SJSA1 (cell line): ENCODE measurements at places on chromosomes 5 and 9.
A peak's percentile ranks its signal among the peaks of the same experiment; 100 is the strongest.

GRCh38 chr5:178323961-178324360 lies 91.4 kb upstream of the PHYKPL start:
- no peak for DNase-seq

- no peak for DNase-seq
Measured at GRCh38 chr9:133835262-133835901, 97.2 kb upstream of the SARDH start.

GRCh38 chr5:62354028-62354874 lies 48.2 kb downstream of the KIF2A start:
- no peak for DNase-seq

GRCh38 chr5:177295924-177296323 lies 7.6 kb downstream of the RAB24 start:
- no peak for DNase-seq

- no peak for DNase-seq
Measured at GRCh38 chr9:112789473-112789872, 38.9 kb downstream of the SNX30 start.

DNA sequence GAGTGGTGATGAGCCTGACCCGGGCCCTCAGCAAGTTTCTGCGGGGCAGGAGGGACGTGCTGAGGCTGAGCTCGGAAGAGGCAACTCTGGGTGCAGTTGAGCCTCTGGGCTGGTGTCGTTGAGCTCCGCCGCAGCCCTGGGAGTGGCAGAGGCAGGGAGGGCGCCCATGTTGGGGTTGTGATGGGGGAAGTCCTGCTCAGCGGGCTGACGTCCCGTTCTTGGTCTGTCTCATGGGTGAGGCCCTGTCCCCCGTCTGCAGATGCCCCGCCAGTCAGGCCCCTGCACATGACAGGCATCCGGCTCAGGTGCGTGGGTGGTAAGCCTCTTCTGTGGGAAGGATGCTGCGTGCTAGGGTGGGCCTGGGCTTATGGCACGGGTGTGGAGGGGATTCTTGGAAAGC lies 64.3 kb downstream of the RXRA start:
- DNase-seq, result no peak

DNA sequence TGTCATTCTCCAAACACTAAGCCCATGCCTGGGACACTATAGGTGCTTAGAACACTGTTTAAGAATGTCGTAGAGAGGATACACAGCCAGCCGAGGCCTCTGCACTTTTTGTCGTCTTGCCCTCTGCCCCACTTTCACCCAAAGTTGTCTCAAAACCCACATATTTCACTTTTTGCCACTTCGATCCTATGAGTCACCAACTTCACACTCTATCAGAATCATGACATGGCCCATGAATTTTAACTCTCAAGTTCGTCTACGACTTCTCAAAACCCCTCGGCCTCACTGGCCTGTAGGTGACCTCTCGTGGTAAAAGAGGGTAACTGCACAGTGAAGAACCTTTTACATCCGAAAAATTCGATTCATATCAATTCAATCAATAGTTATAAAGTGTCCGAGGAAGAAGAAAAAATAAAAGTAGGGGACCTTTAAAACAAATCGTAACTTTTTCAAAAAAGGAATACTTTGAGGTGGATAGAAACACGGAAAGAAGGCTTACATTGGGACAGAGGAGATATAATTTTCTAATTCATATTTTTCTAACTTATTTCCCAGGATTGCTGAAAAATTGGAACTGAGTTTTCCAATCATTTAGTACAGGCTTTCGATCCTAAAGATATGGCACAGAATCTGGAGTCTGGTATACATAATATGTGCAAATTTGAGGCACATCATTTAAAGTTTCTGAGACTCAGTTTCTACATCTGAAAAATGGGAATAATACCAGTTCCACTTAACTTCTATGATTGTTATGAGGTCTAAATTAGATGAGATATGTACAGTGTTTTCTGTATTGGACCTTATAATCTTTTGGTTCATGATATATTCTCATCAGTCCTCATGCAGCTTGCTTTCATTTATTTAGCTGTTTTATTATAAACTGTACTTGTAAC lies 122.6 kb downstream of the APBA1 start:
- DNase-seq, result no peak

GRCh38 chr5:144433893-144434292 lies 263.2 kb downstream of the KCTD16 start:
- no peak for DNase-seq

DNA sequence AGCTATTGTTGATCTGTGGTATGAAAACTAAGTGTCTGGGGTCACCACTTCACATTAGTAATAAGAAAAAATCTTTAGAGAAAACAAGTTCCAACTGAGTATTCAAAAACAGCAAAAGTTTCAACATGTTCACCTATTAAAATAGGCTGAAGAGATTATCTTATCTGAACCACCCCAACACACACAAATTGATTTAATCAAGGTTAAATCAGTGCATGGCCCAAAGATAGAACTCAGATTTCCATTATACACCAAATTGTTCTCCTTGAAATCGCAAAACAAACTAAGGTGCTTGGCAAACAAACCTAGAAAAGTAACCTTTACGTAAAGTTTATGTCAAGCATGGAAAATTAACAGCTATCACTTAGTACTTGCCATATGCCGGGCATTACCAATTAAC lies 61.1 kb downstream of the TMEM161B start:
- no peak for DNase-seq

DNA sequence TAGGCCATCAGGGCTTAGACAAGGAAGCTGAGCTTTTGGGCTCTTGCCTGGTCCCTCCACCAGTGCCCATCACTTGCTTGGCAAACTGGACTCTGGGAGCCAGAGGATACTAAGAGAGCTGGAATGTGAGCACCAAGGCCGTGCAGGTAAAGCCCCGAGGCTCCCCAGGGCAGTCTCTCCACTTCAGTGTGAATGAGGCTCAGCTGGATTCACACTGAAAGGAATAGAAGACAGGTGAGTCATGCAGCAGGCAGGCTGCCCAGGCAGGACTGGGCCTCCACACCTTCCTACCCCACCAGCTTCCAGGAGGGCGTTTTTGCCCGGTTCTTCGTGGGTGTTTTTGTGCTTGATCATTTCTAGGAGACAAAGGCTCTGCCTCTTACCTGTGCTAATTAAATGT lies 7.3 kb upstream of the CTSV start:
- DNase-seq, result no peak

GRCh38 chr5:10627160-10627701 lies 63.4 kb downstream of the ANKRD33B start:
- no peak for DNase-seq

GRCh38 chr5:72108202-72109061 lies 1.2 kb downstream of the MAP1B start:
- DNase-seq, result peak; percentile 76

GRCh38 chr9:22354699-22355384 lies 91.8 kb upstream of the DMRTA1 start:
- DNase-seq, result no peak

GRCh38 chr9:127844821-127845359 lies 9.6 kb downstream of the ENG start:
- no peak for DNase-seq

GRCh38 chr5:151580858-151581257 lies 10.3 kb downstream of the FAT2 start:
- no peak for DNase-seq

DNA sequence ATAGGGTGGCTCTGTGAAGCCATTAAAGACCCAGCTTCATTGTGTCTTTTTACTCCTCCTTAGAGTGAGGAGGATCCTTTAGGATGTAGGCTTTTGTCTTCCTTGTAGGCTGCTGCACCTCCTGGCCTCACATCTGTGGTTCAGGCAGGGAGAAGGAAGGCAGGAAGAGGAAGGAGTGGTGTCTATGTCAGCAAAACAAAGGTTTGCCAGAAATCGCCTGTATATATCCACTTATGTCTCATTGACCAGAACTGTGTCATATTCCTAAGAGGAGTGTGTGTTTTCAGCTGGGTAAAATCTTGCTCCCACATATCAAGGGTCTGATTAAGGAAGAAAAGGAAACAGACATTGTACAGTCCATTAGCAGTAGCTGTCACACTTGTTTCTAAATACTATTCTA lies 213.8 kb downstream of the ARHGAP26 start:
- DNase-seq, result no peak

- no peak for DNase-seq
Measured at GRCh38 chr9:98665501-98665900, 43.2 kb downstream of the GABBR2 start.

- DNase-seq, result peak; percentile 30
Measured at GRCh38 chr9:91178281-91179236, 183.2 kb downstream of the AUH start.

DNA sequence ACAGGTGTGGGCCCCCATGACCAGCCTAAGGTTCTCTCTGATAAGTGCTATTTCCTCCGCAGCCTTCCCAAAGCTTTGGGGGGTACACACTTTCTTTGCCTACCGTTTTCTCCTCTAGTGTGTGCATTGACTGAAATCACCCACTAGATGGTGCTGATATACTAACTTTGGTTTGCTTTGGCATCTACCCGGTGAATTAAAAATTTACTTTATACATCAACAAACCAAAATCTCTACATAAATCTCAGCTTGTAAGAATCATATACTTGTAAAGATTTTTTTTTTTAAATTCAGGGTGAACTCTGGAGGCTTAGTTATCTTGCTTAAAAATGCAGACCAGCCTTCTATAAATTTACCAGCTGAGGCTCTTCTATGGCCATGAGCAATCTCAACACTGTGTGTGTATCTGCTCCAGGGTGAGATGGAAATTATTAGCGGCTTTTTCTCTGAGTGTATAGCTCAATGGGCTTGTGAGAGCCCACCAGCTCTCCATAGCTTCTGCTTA lies 475.7 kb upstream of the TNC start:
- DNase-seq, result no peak

GRCh38 chr5:15320871-15321270 lies 179.1 kb upstream of the FBXL7 start:
- DNase-seq, result no peak

GRCh38 chr5:178590141-178590923 lies at the start of gene COL23A1:
Gene COL23A1 (minus strand): TSS chr5:178590393.
- no peak for DNase-seq

DNA sequence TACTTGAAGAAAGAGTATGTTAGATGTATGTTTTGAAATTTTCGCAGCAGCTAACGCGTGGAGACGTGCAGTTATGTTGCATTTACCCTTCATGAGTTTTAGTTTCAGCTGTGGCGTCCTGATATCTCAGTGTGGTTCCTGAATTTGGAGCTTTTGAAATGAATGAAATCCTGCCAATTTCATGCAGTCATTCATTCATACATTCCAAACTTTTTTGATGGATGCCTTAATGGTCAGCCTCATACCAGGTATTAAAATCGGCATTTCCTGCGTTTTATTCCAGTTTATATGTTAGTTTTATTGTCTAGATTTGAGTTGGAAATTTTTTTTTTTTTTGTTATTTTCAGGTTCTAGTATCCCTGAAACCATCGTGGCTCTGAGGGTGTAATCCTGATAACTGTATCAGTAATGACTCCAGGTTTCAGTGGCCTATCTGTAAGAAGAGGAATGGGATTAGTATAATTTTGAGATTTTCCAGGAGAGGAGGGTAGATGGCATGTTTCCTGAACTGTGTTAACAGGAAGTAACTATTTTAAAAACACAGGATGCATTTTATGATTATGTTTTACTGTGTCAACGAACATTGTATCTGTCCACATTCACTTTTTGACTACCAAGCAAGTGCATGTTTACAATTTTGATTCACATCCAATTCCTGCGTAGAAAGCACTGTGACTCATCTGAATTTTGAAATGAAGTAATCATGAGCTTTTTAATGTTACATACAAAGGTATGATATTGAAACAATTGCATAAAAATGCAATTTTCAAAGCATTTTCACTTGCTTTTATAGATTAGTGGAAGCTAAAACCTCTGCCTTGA lies 1.0 kb downstream of the FOCAD start:
- peak; percentile 1 for DNase-seq

- DNase-seq, result no peak
Measured at GRCh38 chr5:139014726-139015125, 139.6 kb upstream of the LRRTM2 start.

GRCh38 chr5:103094737-103095136 lies 25.2 kb downstream of the GIN1 start:
- no peak for DNase-seq

- DNase-seq, result peak; percentile 60
Measured at GRCh38 chr9:108271646-108272348, 584.0 kb downstream of the ACTL7B start.

DNA sequence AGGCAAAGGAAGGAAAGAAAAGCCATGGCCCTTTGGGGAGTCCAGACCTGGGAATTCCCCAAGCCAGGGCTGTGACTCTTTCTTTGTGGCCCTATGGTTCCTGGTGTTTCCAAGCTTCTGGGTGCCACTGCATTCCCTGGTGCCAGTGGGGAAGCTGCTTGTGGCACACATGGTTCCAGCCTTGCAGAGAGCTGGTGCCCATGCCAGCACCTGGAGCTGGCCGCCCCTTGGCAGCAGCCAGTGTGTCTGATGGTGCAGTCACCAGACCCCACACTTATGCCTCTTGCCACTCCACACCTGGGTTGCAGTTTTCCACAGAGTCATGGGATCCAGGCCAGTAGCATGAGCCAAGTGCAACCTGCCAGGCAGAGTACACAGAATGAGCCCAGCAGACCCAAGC lies 1495.3 kb upstream of the NUDT12 start:
- DNase-seq, result no peak

- no peak for DNase-seq
Measured at GRCh38 chr5:151592855-151593408, 1.8 kb upstream of the FAT2 start.

- DNase-seq, result no peak
Measured at GRCh38 chr5:113359419-113359818, 75.4 kb downstream of the TSSK1B start.

DNA sequence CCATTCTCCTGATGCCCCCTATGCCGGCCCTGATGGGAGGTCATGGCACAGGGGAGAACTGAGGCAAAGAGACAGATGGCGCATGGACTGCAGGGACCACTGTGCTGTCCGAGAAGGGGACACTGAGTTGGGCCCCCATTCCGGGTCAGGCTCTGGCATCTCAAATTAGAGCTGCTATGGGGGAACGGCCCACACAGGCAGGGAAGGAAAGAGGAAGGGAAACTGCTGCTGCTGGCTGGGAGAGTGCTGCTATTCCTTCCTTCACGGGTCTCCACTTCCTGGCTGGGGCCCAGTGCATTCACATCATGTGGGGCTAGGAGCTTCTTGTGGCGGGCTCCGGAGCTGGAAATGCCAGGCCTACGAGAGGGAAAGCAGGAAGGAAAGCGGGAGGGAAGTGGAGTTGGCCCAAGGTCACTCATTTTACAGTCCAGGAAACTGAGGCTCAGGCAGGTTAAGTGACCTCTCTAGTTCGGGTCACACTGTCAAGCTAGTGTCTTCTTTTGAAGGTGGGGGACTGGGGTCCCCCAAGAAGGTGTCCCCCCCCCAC lies 1.3 kb upstream of the CARD19 start:
- DNase-seq, result no peak

- DNase-seq, result no peak
Measured at GRCh38 chr9:126796758-126797157, 8.1 kb upstream of the ZBTB43 start.

GRCh38 chr5:89930591-89931392 lies 478.8 kb downstream of the CETN3 start:
- peak; percentile 84 for DNase-seq

DNA sequence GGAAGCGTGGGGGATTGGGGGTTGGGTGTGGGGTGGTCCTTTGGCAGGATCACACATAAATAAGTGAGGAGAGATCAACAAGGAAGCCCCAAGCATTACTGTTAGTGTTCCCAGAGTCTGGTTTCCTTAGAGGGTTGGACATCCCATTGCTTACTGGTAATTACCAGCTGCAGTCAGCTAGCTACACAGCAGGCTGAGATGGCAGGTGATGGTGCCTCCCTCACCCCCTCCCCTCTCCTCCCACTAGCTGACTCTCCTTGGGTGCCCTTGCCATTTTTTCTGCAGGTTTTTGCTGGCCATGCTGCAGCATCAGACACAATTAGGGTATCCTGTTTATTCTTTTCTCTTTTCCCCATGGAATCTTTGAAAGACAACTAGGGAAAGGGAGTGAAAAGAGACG lies 107.5 kb upstream of the TLR4 start:
- DNase-seq, result no peak

GRCh38 chr9:89375191-89375760 lies 57.0 kb downstream of the SECISBP2 start:
- DNase-seq, result no peak
